ENCODE measurements at places on chromosomes 11 and 22.

GRCh38 chr11:94806419-94806818, 38.3 kb downstream of the AMOTL1 start:
- no peak for DNase-seq

GRCh38 chr11:14537134-14537599, 17.0 kb upstream of the PSMA1 start:
- DNase-seq: peak; percentile 28

- no peak for DNase-seq
Measured at GRCh38 chr22:36461665-36462649, 19.5 kb downstream of the TXN2 start.

DNA sequence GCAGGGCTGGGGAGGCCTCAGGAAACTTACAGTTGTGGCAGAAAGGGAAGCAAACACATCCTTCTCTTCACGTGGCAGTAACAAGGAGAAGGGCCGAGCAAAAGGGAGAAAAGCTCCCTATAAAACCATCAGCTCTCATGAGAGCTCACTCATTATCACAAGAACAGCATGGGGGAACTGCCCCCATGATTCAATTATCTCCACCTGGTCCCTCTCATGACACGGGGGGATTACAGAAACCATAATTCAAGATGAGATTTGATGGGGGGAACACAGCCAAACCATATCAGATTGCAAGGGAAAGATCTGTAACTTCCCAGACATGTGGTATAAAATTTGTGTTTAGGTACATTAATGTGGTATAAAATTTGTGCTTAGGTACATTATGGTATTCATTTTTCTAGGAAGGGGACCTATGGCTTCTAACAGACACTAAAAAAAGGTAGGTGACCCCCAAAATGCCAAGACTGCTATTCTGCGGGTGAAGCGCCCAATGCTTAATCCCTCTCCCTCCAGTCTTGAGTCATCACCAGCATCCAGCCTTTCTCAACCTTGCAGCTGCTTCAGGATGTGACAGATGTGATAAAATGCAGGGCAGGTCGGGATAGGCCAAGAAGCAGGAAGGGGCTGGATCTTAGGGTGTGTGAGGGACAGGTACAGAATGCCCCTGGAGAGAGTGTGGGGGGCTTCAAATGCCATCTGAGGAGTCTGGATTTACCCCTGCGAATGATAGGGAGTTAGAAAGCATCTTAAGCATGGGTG, 57.7 kb upstream of the AMPD3 start:
- DNase-seq: no peak

- DNase-seq: no peak
Measured at GRCh38 chr11:8271106-8271886, 7.6 kb upstream of the LMO1 start.

DNA sequence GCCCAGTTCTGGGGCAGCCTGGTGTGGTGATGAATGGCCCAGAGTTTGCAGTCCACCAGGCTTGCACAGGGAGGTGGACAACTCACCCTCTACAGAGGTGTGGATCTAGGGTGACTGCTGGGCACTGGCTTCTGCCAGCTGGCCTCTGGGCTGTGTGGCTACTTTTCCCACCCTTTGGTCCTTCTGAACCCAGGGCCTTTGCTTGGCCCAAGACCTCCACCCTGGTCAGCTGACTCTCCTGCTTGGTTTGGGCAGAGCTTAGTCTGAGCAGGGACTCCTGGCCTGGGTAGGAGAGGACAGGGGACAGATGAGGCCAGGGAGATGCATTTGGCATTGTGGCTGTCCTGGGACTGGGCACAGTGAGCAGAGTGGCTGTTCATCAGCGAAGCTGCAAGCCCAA, 83.0 kb upstream of the SHANK2 start:
- no peak for DNase-seq

DNA sequence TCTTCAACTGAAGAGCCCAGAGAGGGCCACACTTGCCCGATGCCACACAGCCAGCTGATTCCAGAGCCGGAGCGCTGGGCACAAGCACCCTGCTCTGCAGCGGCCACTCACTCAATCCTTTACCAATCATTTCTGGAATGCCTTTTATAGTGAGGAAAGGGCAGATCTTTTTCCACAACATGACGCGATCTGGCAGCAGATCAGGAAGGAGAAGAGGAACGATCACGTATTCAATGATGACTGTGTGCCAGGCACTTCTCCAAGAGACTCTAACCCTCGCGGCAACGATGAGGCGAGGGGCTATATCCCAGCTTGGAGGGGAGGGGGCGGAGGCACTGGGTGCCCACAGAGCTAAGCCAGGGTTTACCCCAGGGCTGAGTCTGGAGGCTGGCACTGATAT, 56.3 kb upstream of the TCF20 start:
- no peak for DNase-seq

- no peak for DNase-seq
Measured at GRCh38 chr11:108788565-108789199, 123.8 kb downstream of the DDX10 start.

- no peak for DNase-seq
Measured at GRCh38 chr11:5369789-5370188, 13.8 kb upstream of the OR51M1 start.

DNA sequence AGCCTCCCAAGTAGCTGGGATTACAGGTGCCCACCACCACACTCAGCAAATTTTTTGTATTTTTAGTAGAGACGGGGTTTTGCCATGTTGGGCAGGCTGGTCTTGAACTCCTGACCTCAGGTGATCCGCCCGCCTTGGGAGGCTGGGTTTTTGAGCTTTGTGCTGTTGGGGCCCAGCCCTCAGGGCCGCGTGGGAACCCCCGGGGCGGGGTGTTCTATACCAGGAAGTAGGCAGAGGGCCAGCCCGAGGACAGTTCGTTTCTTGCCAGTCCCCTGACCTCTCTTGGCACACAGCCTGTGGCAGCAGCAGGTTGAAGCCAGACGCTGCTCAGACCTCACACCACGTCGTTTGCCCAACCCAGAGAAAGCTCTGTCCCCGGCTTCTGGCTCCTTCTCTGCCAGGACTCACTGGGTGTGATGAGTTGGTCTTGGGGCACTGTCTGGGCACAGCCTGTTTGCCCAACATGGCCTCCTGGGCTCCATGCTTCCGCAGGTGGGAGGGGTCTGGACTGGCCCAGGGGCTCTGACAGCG, 24.9 kb upstream of the CHKA start:
- no peak for DNase-seq

- no peak for DNase-seq
Measured at GRCh38 chr11:119591836-119592310, 137.1 kb downstream of the NECTIN1 start.

GRCh38 chr11:70091638-70092037, 13.5 kb downstream of the ANO1 start:
- no peak for DNase-seq

- no peak for DNase-seq
Measured at GRCh38 chr11:117565709-117566108, 231.3 kb downstream of the DSCAML1 start.

DNA sequence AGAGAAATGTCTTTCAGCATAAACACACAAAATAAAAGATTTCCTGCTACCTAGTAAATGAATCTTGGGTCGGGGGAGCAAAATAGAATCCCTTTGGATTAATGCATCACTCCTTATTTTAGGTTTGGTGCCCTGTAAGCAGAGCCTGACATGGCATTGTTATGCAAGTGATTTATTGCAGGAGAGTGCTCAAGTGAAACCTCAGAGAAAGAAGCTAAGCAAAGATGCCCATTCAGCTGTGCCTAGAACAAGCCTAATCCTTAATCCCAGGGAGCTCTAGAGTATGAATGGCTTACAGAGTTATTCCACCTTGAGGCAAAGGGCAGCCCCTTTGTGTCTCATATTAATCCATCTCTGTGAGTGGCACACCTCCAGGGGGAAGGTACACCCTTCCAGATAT, 21.1 kb downstream of the C11orf87 start:
- DNase-seq: no peak

- DNase-seq: no peak
Measured at GRCh38 chr22:17695986-17696385, 57.4 kb downstream of the BCL2L13 start.

DNA sequence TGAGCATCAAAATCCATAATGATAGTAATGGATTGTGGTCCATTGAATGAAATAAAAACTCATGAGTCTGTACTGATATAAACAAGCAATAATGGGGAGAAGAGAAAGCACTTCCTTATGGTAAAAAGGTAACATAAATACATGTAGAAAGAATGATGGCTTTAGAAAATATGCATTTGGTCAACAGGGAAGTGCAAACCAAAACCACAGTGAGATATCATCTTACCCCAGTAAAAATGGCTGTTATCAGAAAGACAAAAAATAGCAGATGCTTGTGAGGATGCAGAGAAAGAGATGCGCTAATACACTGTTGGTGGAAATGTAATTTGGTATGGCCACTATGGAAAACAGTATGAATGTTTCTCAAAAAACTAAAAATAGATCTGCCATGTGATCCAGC, 6.9 kb upstream of the MMP20 start:
- DNase-seq: no peak

DNA sequence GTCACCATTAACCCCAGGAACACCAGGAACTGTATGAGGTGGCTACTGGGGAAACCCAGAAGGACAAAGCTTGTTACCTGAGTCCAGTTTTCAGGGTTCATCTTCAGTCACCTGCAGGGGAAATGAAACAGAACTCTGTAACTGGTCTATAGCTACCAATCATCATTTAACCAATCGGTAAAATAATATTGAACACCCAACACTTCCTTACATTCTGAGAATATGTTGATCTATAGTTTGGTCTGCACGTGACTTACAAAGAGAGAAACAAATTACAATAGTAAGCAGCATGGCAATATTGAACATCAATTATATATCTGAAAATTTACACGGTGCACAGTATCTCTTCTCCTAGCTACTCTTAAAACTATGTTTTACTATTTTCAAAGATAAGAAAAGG, at the start of gene OR6T1:
OR6T1 (minus strand) TSS at position 101 of the 400 bp plus-strand sequence; CDS start at position 101, 0 bp downstream.
- DNase-seq: no peak

GRCh38 chr11:21814169-21814568, 378.7 kb upstream of the ANO5 start:
- no peak for DNase-seq

GRCh38 chr22:35914665-35915476, 113.8 kb downstream of the RBFOX2 start:
- DNase-seq: peak; percentile 34

- no peak for DNase-seq
Measured at GRCh38 chr11:111957663-111958444, 20.7 kb downstream of the DIXDC1 start.

- peak; percentile 84 for DNase-seq
Measured at GRCh38 chr11:14249121-14249963, 109.6 kb downstream of the RRAS2 start.

DNA sequence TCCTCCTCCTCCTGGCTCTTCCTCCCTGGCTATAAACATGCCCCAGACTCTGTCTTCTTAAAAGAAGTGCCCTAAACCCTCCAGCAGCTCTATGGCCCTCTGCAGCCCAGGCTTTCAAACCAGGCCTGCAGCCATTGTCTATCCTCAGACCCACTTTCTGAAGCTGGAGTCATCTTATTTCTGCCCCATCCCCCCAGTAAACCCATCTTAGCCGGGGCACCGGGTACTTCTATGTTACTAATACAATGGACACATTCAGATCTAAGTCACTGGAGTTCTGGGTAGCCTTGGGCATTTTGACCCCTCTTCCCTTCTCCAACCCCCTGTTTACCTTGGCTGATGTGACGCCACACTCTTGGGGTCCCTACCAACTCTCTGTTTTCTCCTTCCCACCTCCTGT, 29.7 kb upstream of the CACNG2 start:
- DNase-seq: no peak

DNA sequence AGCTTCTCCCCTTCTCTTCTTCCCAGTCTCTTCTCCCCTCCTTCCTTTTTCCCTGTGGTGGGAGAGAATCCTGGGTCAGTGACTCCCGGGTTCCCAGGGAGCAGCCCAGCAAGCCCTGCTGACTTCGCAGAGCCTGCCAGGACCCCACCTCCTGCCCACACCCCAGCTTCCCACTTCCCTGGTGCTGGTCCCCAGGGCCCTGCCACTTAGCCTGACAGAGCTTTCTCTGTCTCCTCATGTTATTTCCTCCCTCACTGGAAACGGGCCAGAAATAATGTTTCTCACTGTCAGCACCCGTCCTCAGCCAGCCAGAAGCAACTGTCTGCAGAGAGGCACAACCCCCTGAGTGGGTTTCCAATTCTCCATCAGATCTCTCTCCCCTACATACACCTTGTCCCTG, 27.1 kb downstream of the C11orf96 start:
- DNase-seq: no peak

DNA sequence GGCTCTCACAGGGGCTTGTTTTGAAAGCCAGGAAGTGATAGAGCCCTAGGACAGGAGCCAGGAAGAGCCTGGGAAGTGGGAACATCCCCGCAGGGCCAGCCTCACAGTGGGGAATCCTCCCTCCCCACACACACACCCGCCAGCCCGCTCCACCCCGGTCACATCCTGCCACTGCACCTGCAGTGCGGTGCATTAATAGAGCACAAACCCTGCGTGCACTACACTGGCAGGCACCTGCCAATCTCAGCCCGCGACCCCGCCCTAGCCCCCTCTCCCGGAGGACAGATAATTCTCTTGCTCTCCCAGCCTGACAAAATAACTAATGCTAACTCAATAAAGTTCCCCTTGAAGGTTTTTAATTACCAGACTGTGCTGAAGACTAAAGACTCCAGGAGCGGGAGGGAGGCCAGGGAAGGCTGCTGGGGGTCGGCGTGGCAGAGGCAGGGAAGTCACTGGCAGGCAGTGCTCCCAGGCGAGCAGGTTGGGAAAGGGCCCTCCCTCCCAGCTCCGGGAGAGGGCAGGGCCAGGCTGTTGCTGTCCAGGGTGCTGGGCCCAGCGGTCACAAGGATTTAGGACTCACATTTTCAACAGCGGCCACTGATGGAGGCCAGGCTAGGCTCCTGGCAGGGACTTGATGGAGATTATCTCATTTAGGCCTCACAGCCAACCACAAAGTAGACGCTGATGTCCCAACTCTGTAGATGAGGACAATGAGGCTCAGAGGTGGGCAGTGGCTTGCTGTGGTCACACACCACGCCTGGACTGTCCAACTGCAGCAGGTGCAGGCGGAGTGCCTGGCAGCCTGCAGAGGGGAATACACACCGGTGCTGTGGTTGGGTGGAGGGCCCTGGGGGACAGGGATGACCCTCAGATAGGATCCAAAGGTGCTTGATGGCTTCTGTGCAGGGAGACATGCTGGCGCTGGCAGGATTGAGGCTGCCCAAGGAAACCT, 23.9 kb upstream of the TCF20 start:
- DNase-seq: no peak

GRCh38 chr11:108931168-108931567, 266.3 kb downstream of the DDX10 start:
- DNase-seq: no peak
